ENCODE measurements at places on chromosomes 1 and 21.

- DNase-seq, result no peak
Observed at GRCh38 chr1:113983391-113983790, 4.1 kb downstream of the OLFML3 start.

GRCh38 chr1:174397261-174397660 is 50.5 kb upstream of the GPR52 start:
- DNase-seq, result no peak

DNA sequence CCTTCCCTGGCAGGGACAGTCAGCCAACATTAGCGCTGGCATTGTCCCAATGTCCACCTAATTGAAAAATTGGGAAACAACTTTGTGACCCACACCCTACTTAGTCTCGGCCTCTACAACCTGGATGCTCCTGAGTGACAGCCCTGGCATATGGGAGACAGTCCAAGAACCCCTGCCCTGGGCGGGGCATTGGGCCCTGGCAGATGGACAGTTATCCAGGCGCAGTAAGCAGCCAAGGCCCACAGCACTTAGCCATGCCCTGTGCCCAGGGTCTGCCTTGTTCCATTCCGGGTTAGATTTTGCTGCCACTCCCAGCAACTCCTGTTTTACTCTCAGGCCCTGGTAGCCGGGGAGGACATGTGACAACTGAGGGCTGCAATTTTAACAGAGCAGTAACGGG is 50.3 kb downstream of the NFASC start:
- DNase-seq, result no peak

DNA sequence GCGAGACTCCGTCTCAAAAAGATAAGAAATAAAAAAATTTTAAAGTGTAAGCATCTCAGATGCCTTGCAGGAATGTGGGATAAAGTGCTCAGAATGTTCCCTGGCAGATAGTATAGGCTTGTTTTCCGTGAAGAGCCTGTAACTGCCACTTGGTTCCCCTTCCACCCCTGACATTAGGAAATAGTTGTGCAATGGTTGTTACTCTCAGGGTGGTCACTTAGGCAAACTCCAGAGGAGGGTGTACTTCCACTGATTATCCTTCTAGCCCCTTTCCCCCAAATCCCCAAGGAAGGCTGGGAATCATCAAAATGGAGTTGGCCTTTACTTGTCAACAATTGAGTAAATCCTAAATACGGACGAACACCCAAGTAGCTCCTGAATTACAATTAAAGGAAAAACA is 10.4 kb downstream of the RPL11 start:
- DNase-seq, result no peak

GRCh38 chr1:3695326-3696217 is 43.3 kb downstream of the TP73 start:
- no peak for DNase-seq

DNA sequence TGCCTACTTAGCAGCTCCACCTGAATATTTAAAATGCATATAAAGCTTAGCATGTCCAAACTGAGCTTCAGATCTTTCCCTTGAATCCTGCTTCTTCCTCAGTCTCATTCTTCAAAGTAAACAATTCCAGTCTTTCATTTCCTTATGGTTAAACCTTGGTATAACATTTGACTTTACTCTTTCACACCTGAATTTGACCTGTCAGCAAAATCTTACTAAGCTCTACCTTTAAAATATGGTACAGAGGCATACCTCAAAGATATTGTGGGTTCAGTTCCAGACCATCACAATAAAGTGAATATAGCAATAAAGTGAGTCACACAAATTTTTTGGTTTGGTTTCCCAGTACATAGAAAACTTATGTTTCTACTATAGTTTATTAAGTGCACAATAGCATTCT is 42.5 kb upstream of the RNF11 start:
- DNase-seq, result no peak

DNA sequence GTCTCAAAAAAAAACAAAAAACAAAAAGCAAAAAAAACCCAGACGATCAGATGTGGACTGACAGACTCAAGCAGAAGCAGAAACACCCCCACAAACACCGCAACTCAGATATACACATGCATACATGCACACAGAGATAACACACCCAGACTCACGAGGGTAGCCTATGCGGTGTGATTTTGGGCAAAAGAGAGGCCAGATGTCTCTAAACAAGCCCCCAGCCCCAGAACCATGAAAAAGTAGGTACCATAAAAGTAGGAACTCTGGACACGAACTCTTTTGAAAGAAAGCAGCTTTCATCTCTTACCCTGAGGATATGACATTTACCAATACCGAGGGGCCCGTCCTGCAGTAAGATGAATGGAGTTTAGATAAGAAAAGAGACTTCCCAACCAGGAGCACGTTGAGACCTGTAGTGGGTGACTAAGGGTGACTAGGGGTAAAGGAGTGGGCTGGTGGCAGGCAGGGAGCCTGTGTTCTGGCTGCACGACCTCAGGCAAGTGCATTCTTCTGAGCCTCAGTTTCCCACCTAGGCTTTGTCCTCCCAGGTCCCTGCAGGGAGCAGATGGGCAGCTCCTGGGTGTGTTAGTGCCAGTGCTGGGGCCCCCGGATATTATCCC is 1.5 kb upstream of the TINAGL1 start:
- DNase-seq, result no peak

GRCh38 chr1:200073286-200073637 is 45.8 kb downstream of the NR5A2 start:
- DNase-seq, result no peak

GRCh38 chr1:35576061-35576765 is 3.1 kb downstream of the TFAP2E start:
- DNase-seq, result no peak

- DNase-seq, result no peak
Observed at GRCh38 chr1:4626560-4627319, 27.7 kb upstream of the AJAP1 start.

- no peak for DNase-seq
Observed at GRCh38 chr1:103254691-103255090, 146.4 kb upstream of the COL11A1 start.

DNA sequence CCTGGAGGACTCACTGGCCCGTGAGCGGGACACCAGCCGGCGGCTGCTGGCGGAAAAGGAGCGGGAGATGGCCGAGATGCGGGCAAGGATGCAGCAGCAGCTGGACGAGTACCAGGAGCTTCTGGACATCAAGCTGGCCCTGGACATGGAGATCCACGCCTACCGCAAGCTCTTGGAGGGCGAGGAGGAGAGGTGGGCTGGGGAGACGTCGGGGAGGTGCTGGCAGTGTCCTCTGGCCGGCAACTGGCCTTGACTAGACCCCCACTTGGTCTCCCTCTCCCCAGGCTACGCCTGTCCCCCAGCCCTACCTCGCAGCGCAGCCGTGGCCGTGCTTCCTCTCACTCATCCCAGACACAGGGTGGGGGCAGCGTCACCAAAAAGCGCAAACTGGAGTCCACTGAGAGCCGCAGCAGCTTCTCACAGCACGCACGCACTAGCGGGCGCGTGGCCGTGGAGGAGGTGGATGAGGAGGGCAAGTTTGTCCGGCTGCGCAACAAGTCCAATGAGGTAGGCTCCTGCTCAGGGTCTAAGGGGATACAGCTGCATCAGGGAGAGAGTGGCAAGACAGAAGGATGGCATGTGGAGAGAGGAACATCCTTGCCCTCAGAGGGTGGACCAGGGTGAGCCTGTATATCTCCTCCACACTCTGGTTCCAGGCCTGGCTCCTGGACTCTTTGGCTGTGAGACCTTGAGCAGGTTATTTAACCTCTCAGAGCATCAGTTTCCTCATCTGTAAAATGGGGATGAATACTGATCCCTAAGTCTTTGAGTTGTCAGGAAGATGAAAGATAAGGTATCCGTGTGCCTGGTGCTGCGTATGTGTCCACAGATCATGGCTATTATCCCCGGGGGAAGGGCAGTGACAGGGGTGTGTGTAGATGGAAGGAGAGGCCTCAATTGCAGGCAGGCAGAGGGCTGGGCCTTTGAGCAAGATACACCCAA is 17.2 kb upstream of the SEMA4A start:
- DNase-seq, result no peak

- DNase-seq, result no peak
Observed at GRCh38 chr1:212591922-212592321, 16.6 kb upstream of the ATF3 start.

DNA sequence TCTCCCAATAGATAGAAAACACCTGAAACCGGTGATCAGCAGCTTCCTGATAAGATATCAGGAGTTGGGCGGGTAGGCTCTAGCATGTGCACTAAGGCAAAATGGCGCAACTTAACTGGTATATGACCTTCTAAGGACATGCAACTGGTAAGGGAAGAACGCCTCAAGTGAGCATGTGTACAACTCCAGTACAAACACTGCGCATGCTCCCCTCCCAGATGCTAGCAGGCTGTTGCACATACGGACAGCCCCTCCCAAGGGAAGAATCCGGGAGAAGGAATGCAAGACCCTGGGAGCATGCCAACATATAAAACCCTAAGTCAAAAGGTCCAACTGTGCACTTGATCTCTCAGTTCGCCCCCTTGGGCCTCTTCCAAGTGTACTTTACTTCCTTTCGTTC is 110.8 kb downstream of the TSEN15 start:
- DNase-seq, result no peak

DNA sequence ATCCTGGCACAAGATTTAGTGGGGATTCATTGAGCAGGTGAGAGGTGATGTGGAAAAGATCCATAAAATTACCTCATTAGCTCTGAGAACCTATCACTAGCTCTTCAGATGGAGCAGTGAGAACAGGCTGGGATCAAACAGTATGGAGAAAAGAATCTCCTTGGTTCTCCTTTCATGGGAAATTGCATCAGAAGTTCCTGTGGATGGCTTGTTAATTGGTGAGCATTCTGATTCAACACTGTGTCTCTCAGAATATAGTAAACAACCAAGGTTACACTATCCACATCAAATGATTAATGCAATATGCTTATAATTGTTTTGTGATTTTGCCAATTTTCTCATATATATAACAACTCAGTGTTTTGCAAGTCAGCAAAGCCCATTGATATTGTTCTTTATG is 8.3 kb upstream of the CD55 start:
- no peak for DNase-seq

DNA sequence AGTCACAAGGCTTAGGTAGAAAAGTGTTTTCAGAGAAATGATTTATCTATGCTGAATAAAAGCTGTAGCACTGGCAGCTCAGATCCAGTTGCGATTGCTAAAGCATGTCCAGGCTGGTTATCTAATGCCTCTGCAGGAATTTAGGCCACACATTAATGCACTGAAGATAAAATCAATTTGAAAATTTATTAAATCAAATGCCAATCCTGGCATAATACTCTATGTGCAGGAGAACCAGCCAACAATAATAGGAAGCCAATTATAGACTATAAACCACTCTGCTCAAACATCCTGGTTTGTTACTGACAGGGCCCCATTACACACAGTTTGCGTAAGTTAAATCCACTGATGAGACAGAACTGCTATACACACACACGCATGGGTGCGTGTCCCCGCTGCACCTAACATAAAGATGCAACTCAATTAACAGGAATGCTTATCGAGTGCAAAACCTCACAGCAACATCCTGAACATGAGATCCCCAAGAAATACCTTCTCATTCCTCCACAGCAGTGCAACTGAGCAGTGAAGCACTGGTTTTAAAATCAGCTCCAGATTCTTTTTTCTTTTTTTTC is 40.6 kb downstream of the PTP4A2 start:
- DNase-seq, result no peak

DNA sequence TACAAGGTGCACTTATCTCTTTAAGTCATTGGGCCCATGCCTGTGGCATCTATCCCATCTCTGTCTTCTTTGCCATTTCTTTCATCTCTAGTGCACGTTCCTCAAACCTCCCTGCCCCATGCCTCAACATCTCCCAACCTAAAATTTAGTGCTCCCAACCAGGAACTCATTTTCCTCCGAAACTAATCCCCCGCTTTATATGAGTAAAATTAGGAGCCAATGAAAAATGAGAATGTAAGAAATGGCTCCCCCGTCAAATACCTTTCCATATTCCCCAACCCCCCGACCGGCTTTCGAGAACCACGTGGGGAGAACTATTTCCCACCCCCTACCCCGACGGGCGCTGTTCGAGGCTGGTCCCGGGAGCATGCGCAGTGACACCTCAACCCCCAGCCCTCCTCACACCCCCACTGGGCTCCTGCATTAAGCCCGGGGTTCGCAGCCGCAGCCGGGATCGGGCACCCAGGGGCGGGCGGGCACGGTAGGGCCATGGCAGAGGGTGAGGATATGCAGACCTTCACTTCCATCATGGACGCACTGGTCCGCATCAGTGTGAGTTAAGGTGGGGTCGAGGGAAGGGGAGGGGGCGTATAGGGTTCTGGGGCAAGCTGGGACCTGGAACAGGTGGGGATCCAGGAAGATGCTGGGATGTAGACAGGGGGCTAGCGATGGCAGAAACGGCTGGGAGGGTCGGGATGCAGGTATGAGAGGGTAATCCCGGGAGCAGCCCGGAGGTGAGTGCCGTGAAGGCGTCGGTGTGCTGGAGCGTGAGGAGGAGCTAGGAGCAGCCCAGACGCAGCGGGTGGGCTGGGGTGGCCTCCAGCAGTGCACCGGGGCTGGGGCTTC is at the start of gene TRIM46:
TRIM46 (plus strand) TSS at position 372 of the 846 bp plus-strand sequence; CDS start at position 490, 118 bp downstream.
- DNase-seq, result no peak

DNA sequence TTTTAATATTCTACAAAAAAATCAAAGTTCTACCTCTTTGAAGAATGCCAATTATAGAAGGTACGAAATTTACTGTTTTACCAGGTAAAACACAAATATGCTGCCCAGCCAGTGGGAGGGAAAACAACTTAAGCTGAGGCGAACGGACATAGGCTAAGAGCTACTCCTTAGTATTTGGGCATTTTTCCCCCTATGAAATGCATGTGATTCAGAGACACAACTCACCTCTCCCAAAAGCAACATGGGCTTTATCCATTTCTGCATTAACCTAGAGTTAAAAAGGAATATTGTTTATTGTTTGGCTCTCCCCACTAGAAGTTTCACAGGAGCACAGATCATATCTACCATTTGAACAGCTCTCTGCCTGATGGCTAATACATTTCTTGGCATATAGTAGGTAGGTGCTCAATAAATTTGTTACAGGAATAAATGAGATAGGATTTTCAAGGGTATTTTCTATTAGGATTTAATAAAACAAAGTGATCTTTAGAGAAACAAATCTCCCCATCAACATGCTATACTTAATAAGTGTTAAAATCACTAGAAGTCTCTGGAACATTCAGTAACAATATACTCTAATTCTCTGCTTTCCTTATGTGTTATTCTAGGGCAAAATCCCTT is 2.4 kb upstream of the SORT1 start:
- DNase-seq, result no peak

DNA sequence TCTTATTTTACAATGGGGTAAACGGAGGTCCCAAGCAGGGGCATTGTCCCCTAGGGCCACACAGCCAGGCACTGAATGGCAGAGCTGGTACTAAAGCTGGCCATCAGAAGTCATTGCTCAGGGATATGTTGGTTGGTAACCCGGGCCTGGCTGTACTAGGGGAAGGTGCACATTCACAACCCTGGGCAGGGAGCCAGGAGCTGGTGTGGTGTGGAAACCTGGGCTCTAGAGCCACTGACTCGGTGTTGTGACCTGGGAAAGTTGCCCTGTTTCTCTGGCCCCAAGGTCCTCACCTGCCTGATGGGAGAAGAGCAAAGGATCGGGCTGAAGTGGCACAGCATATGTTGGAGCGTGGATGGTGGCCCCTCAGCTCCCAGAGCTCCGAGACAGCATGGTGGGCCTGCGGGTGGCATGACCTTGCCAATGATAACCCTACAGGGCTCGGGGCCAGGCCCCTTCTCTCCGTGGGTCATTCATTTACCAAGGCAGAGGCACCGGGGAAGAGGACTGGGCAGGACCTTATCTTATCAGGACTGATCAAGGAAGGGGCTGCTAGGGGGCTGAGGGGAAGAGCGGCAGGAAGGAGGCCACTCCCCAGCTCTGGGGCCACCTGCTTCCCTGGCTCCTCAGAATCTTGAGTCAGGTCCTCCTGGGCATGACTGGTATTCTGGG is 274.1 kb downstream of the TRABD2B start:
- DNase-seq, result no peak
